ENCODE measurements at places on chromosomes 16 and 17. TPM values are rescaled to one million over a fixed set of nuclear protein-coding genes. Genes with fewer than 3 reads are reported as not detected.
A peak's percentile ranks its signal among the peaks of the same experiment; 100 is the strongest.

TIGD7 gene
- total RNA-seq, result 4.4 TPM

TP53TG3C gene
- not detected for total RNA-seq

ITGB4 gene
- total RNA-seq, result 6.6 TPM

MT4 gene
- not detected for total RNA-seq

ATAD5 gene
- total RNA-seq, result 2.2 TPM

ADORA2B gene
- 4.0 TPM for total RNA-seq

PYCARD gene
- total RNA-seq, result 7.3 TPM

PRSS21 gene
- not detected for total RNA-seq

GTF3C1 gene
- total RNA-seq, result 103 TPM

RNF112 gene
- 0.36 TPM for total RNA-seq

TBX4 gene
- total RNA-seq, result not detected

GRCh38 chr16:90040152-90041023, 21.1 kb upstream of the DBNDD1 start:
- H3K27me3 ChIP-seq, result no peaks in the 10 kb centered on the region
- peaks cover 11% of the 10 kb centered on the region for H3K4me1 ChIP-seq
- H3K4me3 ChIP-seq, result no peak overlapping the region
- DNase-seq, result no peak
- H3K36me3 ChIP-seq, result peaks cover 16% of the 10 kb centered on the region

- no peak overlapping the region for H3K4me3 ChIP-seq
- peaks cover 8% of the 10 kb centered on the region for H3K4me1 ChIP-seq
- H3K27ac ChIP-seq, result no peak overlapping the region
- DNase-seq, result no peak
- H3K36me3 ChIP-seq, result peaks cover 28% of the 10 kb centered on the region
Observed at GRCh38 chr17:78399693-78400144, 21.3 kb downstream of the PGS1 start.

GRCh38 chr16:78227855-78228254, 128.4 kb downstream of the WWOX start:
- H3K4me3 ChIP-seq, result no peak overlapping the region
- peaks cover 3% of the 10 kb centered on the region for H3K27me3 ChIP-seq
- H3K36me3 ChIP-seq, result no peaks in the 10 kb centered on the region
- no peak overlapping the region for H3K27ac ChIP-seq

GRCh38 chr17:64687376-64687775, 25.3 kb upstream of the SMURF2 start:
- H3K27ac ChIP-seq, result peak overlapping the region; percentile 28
- H3K4me1 ChIP-seq, result peaks cover 22% of the 10 kb centered on the region
- H3K4me3 ChIP-seq, result no peak overlapping the region
- no peaks in the 10 kb centered on the region for H3K27me3 ChIP-seq

- no peaks in the 10 kb centered on the region for H3K36me3 ChIP-seq
- H3K27ac ChIP-seq, result no peak overlapping the region
- H3K4me1 ChIP-seq, result peaks cover 6% of the 10 kb centered on the region
- DNase-seq, result no peak
- H3K4me3 ChIP-seq, result no peak overlapping the region
Observed at GRCh38 chr17:58061672-58062071, 21.5 kb upstream of the DYNLL2 start.

- H3K36me3 ChIP-seq, result no peaks in the 10 kb centered on the region
- peaks cover 23% of the 10 kb centered on the region for H3K27me3 ChIP-seq
- H3K4me3 ChIP-seq, result peak overlapping the region; percentile 53
- H3K4me1 ChIP-seq, result peaks cover 19% of the 10 kb centered on the region
Observed at GRCh38 chr17:61397086-61397842, 2.4 kb upstream of the TBX2 start.

DNA sequence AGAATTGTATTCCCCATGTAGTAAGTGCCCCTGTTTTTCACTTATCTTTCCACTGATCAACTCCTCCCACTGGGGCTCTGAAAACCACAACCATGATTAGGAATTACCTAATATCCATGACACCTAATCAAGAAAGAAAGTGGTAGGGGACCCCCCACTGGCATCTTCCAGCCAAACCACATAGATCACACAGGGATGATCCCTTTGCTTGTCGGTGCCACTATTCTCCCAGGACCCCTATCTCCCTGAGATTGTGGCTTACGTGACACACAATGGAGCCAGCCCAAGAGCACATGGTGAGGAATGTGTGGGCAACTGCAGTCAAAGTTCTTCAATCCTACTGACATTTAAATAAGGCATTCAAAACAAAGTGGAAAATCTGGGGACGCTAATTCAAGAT, 17.6 kb upstream of the DNAH9 start:
- no peaks in the 10 kb centered on the region for H3K27me3 ChIP-seq
- no peak overlapping the region for H3K27ac ChIP-seq
- no peak for DNase-seq
- H3K36me3 ChIP-seq, result no peaks in the 10 kb centered on the region
- no peak overlapping the region for H3K4me3 ChIP-seq

DNA sequence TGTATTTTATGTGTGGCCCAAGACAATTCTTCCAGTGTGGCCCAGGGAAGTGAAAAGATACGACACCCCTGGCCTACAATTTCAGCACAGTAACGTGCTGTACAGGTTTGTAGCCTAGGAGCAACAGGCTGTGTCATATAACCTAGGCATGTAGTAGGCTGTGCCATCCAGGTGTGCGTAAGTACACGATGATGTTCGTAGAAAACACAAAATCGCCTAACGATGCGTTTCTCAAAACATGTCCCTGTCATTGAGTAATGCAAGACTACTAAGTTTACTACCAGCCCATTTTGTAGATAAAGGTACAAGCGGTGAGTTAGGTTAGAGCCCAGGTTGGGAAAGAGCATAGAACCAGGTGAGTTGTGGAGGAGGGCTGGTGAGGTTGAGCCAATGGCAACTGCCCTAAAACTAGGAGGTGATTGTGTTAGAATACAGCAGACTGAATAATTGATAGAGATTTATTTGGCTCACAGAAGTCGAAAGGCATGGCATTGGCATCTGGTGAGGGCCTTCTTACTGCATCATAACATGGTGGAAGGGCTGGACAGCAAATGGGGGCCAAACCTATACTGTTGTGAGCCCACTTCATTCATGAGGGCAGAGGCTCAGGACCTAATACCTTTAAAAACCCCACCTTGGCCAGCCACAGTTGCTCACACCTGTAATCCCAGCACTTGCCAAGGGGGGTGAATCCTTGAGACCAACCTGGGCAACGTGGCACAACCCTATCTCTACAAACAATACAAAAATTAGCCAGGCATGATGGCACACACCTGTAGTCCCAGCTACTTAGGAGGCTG, 4.2 kb downstream of the EIF1 start:
- peaks cover 19% of the 10 kb centered on the region for H3K4me1 ChIP-seq
- no peaks in the 10 kb centered on the region for H3K27me3 ChIP-seq
- H3K36me3 ChIP-seq, result peaks cover 34% of the 10 kb centered on the region
- no peak for DNase-seq
- no peak overlapping the region for H3K27ac ChIP-seq
- no peak overlapping the region for H3K4me3 ChIP-seq

DNA sequence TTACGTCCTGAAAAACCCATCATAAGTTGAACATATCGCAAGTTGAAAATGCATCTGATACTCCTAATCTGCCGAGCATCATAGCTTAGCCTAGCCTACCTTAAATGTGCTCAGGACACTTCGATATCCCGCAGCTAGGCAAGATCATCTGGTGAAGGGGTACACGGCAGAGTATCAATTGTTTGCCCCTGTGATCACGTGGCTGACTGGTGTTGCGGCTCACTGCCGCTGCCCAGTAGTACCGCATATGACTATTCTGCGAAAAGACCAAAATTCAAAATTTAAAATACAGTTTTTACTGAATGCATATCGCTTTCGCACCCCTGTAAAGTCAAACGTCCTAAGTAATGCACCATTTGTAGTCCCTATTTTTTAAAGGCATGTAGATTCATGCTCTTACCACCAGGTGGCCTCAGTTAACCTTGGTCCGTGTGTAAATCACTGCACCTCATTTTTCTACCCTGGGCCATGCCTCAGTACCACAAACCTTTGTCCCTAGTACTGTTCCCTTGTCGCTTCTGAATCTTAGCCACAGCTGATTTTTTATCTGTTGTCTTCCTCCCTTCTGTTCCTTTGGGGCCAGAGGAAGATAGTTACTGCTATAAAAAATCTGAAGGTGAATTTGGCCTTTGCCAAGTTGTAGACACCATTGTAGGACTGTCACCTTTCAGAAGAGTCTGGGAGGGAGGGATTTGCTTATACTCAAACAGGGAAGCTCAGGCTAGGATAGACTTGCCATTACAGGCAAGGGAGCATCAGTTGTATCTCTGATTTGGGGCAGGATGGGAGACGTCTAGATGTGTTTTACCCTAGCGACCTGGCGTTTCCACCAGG, 34.4 kb downstream of the WWP2 start:
- H3K27me3 ChIP-seq, result no peaks in the 10 kb centered on the region
- H3K4me1 ChIP-seq, result peaks cover 7% of the 10 kb centered on the region
- no peak overlapping the region for H3K27ac ChIP-seq
- peak; percentile 38 for DNase-seq
- no peak overlapping the region for H3K4me3 ChIP-seq
- H3K36me3 ChIP-seq, result no peaks in the 10 kb centered on the region

- no peak overlapping the region for H3K27ac ChIP-seq
- peaks cover 6% of the 10 kb centered on the region for H3K4me1 ChIP-seq
- H3K36me3 ChIP-seq, result no peaks in the 10 kb centered on the region
- H3K27me3 ChIP-seq, result peaks cover 4% of the 10 kb centered on the region
Observed at GRCh38 chr17:40361925-40362695, 2.4 kb downstream of the GJD3 start.

DNA sequence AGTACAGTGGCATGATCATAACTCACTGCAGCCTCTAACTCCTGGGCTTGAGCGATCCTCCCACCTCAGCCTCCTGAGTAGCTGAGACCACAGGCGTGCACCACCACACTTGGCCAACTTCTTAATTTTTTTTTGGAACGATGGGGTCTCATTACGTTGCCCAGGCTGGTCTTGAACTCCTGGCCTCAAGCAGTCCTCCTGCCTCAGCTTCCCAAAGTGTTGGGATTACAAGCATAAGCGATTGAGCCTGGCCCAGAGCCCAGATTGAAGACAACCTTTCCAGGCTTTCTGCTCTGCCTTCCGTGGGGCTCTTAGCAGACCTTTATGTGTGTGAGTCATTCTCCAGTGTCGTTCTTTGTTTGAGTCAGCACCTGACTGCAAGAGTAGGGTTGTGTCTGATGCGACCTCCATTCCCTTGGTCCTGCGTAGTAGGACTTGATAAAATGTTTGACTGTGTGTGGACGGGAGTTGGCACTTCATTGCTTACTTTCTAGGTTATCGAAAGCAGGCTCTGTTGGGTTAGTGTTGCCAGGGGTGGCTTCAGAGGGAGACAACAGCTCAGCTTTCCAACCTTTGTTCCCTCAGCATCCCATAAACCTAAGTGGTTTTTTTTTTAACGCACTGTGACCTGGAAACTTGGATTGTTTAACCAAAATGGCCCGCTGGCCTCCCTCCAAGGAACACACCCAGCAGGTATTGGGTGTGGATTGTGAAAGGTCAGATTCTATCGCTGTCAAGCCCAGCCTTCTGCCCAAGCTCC, 26.4 kb downstream of the EEF2K start:
- no peak overlapping the region for H3K27ac ChIP-seq
- DNase-seq, result peak; percentile 66
- no peaks in the 10 kb centered on the region for H3K4me1 ChIP-seq
- H3K4me3 ChIP-seq, result no peak overlapping the region

GRCh38 chr17:40015005-40015997, at the start of gene CSF3:
CSF3 (plus strand) TSS chr17:40015440; CDS start chr17:40015475, 35 bp downstream.
- no peak for DNase-seq
- H3K4me1 ChIP-seq, result peaks cover 28% of the 10 kb centered on the region
- no peak within 1 kb of the TSS for H3K27ac ChIP-seq
- no peaks in the 10 kb centered on the region for H3K36me3 ChIP-seq
- no peaks in the 10 kb centered on the region for H3K27me3 ChIP-seq
- H3K4me3 ChIP-seq, result no peak within 1 kb of the TSS

- no peak overlapping the region for H3K4me3 ChIP-seq
- no peak for DNase-seq
- no peak overlapping the region for H3K27ac ChIP-seq
- H3K4me1 ChIP-seq, result no peaks in the 10 kb centered on the region
- H3K36me3 ChIP-seq, result peaks cover 23% of the 10 kb centered on the region
Observed at GRCh38 chr17:62052765-62053338, 12.2 kb downstream of the MED13 start.

- H3K4me3 ChIP-seq, result no peak overlapping the region
- H3K36me3 ChIP-seq, result no peaks in the 10 kb centered on the region
- no peaks in the 10 kb centered on the region for H3K4me1 ChIP-seq
- no peaks in the 10 kb centered on the region for H3K27me3 ChIP-seq
- no peak for DNase-seq
- H3K27ac ChIP-seq, result no peak overlapping the region
Observed at GRCh38 chr17:60303406-60304099, 88.4 kb downstream of the USP32 start.

DNA sequence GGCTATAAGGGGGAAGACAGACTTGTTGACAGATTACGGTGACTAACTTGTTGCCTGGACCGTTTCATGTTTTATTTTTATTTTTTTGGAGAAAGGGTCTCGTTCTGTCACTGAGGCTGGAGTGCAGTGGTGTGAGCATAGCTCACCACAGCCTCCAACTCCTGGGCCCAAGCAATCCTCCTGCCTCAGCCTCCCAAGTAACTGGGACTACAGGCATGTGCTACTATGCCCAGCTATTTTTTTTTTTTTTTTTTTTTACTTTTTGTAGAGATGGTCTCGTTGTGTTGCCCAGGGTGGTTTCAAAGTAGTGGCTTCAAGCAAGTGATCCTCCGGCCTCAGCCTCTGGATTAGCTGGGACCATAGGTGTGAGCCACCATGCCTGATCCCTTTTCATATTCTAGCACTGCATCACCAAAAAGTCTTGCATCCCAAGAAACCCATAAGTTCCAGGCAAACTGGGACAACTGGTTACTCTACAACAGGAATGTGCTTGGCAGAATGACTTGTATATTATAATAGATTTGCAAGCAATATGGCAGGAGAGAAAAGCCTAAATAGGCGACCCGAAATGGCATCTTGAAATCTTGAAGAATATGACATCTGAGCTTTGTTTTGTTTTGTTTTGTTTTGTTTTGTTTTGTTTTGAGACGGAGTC, 2.2 kb upstream of the WDR59 start:
- no peak overlapping the region for H3K4me3 ChIP-seq
- H3K4me1 ChIP-seq, result no peaks in the 10 kb centered on the region
- DNase-seq, result no peak
- no peak overlapping the region for H3K27ac ChIP-seq

- H3K4me1 ChIP-seq, result peaks cover 13% of the 10 kb centered on the region
- H3K27me3 ChIP-seq, result no peaks in the 10 kb centered on the region
- no peak overlapping the region for H3K4me3 ChIP-seq
- H3K36me3 ChIP-seq, result no peaks in the 10 kb centered on the region
- peak; percentile 87 for DNase-seq
- H3K27ac ChIP-seq, result peak overlapping the region; percentile 51
Observed at GRCh38 chr16:48158296-48158695, 2.5 kb upstream of the ABCC12 start.

- peaks cover 13% of the 10 kb centered on the region for H3K36me3 ChIP-seq
- no peaks in the 10 kb centered on the region for H3K27me3 ChIP-seq
- no peak overlapping the region for H3K4me3 ChIP-seq
- H3K27ac ChIP-seq, result peak overlapping the region; percentile 80
- peak; percentile 95 for DNase-seq
Observed at GRCh38 chr16:28181515-28181914, 30.2 kb downstream of the XPO6 start.

DNA sequence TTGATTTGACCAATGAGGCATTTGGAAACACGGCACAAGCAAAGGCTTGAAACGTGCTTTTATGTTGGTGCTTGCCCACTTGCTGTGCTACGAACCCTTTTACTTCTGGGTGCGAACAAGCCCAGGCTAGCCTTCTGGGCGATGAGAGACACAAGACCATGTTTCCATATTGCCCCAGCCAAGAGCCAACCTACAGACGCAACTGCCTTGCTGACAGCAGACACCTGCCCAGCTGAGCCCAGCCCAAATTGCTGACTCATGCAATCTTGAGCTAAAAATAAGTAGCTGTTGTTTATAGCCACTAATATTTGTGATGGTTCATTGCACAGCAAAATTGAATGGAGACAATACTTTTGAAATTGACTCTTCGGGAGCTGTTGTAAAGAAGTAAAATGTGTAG, 464.5 kb downstream of the WWOX start:
- no peaks in the 10 kb centered on the region for H3K36me3 ChIP-seq
- no peaks in the 10 kb centered on the region for H3K4me1 ChIP-seq
- DNase-seq, result no peak
- no peak overlapping the region for H3K4me3 ChIP-seq

Measured in astrocyte (in vitro differentiated cells and primary cell).